ENCODE measurements at places on chromosomes 6 and 20.

GRCh38 chr6:31651602-31652191 lies 764 bp downstream of the BAG6 start:
- DNase-seq: no peak

DNA sequence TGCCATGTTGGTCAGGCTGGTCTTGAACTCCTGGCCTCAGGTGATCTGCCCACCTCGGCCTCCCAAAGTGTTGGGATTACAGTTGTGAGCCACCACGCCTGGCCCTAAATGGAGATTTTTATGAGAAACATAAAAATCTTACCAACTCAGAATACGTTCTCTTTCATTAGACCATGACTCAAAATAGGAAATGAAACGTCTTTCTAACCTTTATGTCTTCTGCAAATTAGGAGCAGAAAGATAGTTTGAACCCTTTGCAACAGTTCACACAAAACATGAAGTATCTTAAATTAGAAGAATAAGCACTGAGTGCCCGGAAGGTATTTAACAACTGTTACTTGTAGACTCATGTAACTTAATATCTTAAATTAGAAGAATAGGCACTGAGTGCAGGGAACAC lies 48.3 kb downstream of the AHI1 start:
- DNase-seq: no peak

- DNase-seq: no peak
Measured at GRCh38 chr6:3643921-3644738, 107.4 kb downstream of the PXDC1 start.

GRCh38 chr6:150622941-150623874 lies 23.5 kb downstream of the PLEKHG1 start:
- no peak for DNase-seq

- no peak for DNase-seq
Measured at GRCh38 chr20:328975-329695, 3.8 kb downstream of the SOX12 start.

- DNase-seq: no peak
Measured at GRCh38 chr20:47041396-47041899, 146.8 kb downstream of the EYA2 start.

- no peak for DNase-seq
Measured at GRCh38 chr6:111461860-111462259, 21.2 kb downstream of the REV3L start.

GRCh38 chr20:49563015-49563980 lies 4.6 kb downstream of the PTGIS start:
- no peak for DNase-seq

DNA sequence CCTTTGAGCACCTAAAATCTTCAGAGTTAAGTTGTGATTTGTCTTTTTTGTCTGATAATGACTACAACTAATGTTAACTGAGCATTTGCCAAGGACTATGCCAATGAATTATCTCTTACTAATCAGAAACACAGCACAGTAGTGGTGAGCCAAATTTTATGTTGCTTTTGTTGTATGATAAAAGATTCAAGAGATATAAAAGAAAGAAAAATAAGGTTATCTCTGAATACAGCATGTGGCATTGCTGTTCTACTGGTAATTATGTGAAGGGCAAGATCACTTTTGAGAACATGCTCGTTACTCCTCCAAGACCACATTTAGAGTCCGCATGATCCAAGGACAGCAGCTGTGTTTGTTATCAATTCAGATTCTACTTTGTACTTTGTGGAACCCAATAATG lies 133.4 kb upstream of the MYLIP start:
- DNase-seq: no peak

DNA sequence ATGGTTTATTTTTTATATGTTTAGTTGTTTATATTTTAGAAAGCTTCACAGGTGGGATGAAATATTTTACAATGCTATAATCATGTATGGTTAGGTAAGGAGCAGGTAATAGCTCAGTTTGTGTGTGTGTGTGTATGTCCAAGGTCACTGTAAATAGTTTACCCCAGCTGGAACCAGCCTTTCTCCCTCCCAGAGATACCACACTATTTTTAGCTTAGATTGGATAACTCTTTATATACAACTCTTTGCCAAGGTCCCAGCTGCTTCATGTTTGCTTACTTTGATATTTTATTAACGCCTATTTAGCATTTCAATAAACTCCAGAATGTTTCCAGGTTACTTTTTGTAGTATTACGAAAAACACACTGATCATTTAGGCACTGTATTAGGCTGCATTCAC lies 1.8 kb upstream of the PEX7 start:
- no peak for DNase-seq
